ENCODE measurements at places on chromosomes 5 and 9.

- no peak for DNase-seq
Observed at GRCh38 chr5:126967808-126968466, 62.4 kb downstream of the MARCHF3 start.

DNA sequence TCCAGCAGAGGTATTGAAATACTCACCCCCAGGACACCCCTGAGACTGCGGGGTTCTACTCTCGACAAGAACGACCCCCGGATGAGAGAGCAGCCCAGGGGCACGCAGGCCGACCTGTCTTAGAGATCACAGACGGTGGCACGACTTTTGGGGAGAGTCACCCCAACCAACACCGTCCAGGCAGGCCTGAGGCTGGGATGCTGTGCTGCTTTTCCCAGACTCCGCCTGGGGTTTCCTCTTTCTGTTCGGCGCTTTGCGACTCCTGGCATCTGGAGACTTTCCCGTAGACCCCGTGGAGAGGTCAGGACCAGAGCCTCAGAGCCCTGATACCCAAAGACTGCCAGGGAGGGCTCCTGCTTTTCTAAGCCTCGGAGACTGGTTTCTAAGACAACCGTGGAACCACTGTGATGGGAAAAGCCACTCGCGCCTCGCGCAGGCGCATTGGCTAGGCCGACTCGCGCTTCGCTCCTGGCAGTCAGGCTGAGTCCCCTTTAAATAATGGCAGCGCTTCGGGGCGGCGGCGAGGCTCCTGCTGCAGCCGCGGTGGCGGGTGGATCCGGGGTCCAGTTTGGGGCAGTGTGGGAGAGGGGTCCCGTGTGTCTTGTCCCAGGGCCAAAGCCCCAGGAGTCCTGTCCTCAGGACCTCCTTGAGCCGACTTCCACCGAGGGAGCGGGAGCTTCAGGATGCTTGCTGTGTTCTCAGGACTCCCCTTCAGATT, 484.0 kb downstream of the SPATA31A7 start:
- no peak for DNase-seq

GRCh38 chr5:103346162-103346748, 87.7 kb downstream of the MACIR start:
- DNase-seq, result no peak

- DNase-seq, result no peak
Observed at GRCh38 chr5:124238350-124238749, 508.1 kb downstream of the ZNF608 start.

DNA sequence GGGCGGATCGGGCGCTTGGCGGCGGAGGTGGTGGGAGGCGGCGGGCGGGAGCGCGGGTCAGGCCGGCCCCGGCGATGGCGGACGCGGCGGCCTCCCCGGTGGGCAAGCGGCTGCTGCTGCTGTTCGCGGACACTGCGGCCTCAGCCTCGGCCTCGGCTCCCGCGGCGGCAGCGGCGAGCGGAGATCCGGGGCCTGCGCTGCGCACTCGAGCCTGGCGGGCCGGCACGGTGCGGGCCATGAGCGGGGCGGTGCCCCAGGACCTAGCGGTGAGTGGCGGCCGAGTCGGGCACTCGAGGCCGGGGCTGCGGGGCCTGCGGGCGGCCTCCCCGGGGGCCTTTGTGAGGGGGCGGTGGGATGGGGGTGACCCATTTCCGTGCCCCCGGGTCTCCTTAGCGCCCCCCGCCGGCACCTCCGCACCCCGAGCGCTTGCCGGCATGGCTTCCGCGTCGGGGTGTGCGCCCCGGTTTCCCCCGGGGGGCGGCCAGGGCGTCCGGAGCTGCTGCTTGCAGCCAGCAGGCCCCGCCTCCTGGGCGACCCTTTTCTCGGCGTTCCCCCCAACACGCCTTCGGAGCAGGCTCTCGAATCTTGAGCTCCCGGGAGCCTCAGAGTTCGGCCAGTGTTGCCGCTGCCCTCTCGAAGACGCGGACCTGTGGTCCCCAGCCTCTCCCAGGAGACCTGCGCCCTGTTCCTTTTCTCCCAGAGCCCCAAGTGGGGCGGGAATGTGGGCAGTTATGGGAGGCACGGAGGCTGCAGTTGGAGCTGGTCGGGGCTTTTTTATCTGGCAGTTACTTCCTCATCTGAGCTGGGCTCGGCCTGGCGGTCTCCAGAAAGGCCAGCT, 456 bp downstream of the KDM3B start:
- peak; percentile 68 for DNase-seq

DNA sequence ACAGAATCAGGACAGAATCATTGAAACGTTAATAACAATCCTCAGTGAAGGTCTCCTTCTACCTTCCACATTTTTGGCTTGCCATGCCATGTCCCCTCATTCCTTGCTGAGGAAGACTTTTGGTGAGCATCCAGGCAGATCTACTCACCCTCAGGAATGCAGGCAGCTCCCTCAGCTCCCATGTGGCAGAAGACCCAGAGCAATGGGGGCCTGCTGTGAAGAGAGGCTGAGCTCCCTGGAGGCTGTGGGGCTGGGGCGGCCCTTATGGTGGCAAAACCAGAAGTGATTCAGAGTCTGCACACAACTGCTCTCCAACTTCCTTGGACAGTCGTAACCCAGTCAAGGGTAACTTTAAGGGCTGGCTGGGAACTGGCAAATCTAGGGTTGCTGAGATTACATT, 247.2 kb upstream of the EFNA5 start:
- DNase-seq, result no peak

- no peak for DNase-seq
Observed at GRCh38 chr5:93658044-93658443, 75.0 kb downstream of the NR2F1 start.

DNA sequence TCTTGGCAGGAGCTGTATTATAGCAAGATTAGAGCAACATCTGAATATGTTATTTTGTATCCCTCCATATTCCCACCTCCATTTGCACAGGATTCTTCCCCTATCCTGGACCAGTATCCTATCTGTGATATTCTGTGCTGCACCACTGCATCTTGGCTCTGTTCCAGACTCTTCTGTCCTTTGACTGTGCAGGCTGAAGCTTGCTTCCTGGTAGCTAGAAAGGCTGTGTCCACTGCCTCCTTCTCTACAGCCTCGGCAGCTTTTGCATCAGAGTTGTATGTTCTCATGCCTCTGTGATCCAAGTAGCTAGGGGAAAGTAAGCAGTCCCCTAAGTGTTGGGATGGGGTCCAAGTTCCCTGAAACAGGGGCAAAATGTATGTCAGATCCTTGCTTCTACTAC, 104.1 kb downstream of the GAS1 start:
- DNase-seq, result no peak
